ENCODE measurements at places on chromosomes 4 and X. TPM values are rescaled to one million over a fixed set of nuclear protein-coding genes. Genes with fewer than 3 reads are reported as not detected.

DNA sequence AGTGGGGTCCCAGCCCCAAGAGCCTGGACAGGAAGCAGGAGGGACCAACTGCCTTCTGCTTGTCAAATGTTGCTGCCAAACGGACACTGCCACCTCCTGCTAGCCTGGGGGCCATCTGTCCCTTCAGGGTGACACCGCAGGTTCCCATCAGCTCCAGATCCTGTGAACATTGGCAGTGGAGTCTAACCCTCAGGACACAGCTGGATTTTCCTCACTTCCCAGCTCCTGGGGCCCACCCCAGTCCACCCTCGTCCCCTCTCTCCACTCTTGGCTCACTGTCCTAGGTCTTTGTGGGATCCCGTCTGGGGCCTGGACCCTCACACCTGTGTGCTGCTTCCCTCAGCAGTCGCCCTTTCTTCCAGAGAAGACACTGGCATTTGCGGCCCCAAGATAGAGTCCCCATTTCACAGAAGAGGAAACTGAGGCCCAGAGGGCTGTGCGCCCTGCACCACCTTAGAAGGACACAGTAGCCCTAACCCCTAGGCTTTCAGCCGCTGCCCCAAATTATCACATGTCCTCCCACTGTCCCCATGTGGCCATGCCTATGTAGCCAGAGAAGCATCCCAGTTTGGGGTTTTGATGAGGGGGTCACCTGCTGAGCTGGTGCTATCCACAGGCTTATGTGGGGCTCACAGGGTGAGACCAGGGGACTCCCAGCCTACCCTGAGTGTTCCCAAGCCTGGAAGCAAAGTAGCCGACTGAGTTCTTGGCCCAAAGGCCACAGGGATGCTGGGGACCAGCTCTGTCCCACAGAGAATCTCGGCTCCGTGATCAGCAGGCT, 20.1 kb downstream of the PPP2R2C start:
- no peaks in the 10 kb centered on the region for H3K27me3 ChIP-seq
- DNase-seq = no peak
- H3K27ac ChIP-seq = no peak overlapping the region
- no peak overlapping the region for H3K4me3 ChIP-seq

- no peaks in the 10 kb centered on the region for H3K4me1 ChIP-seq
- H3K36me3 ChIP-seq = no peaks in the 10 kb centered on the region
- H3K27ac ChIP-seq = no peak overlapping the region
Measured at GRCh38 chrX:21153503-21153902, 220.7 kb upstream of the CNKSR2 start.

GRCh38 chrX:66635360-66635759, 3.5 kb downstream of the EDA2R start:
- no peaks in the 10 kb centered on the region for H3K27me3 ChIP-seq
- no peak overlapping the region for H3K4me3 ChIP-seq
- no peak overlapping the region for H3K27ac ChIP-seq
- peak; percentile 6 for DNase-seq
- no peaks in the 10 kb centered on the region for H3K36me3 ChIP-seq

DNA sequence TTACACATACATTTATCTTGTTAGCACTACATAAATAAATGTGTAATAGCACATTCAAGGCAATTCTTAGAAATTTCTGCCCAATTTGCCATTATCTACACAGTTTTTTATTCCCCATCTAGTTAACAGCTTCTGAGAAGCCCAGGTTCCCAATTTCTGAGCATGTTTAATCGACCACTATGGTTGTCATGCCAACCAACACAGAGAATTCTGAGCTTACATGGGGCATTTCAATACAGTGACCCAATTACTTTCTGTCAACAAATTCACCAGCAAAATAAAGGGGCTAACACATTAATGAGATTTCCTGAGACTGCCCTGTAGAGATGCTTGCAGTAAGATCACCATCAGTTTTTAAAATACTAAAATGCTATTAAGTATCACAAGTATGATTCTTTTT, 22.0 kb downstream of the GPM6A start:
- H3K27me3 ChIP-seq = no peaks in the 10 kb centered on the region
- no peaks in the 10 kb centered on the region for H3K4me1 ChIP-seq
- no peak overlapping the region for H3K27ac ChIP-seq
- H3K4me3 ChIP-seq = no peak overlapping the region

- H3K27ac ChIP-seq = no peak overlapping the region
- no peaks in the 10 kb centered on the region for H3K4me1 ChIP-seq
- no peak for DNase-seq
- no peaks in the 10 kb centered on the region for H3K36me3 ChIP-seq
Measured at GRCh38 chr4:108700081-108700757, 49.8 kb downstream of the OSTC start.

DNA sequence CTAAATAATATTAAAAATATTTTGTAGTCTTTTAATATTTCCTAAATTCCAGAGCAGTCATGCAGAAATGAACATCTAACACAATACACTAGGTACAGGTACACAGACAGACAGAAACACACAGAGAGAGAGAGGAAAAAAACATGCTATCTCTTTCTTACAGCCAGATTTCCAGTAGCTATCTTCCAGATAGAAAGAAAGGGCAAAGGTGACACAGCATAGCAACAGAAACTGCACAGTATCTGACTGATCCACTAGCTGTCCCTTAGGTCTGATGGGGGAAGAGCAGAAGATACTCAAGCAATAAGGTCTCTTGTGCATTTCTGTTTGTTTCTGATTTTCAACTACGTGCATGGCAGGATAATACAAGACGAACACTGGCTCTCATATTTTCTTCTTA, 7.8 kb downstream of the FBXW7 start:
- H3K4me3 ChIP-seq = no peak overlapping the region
- H3K4me1 ChIP-seq = peaks cover 18% of the 10 kb centered on the region

DNA sequence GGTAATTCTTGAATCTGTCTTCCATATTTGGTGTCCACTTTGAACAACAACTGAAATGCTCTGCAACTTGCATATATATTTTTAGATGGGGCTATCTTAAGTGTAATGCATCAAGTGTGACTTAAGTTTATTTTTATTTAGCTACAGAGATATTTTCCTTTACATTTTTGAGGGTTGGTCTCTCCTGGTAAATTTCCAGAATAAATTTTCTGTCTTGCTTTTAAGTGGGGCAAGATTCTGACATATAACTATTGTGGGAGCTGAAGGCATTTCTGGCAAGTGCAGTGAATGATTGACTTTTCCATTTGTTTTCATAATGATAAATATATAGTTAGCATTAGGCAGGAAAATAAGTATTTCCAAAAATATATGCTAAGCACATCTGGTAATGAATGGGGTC, 18.8 kb downstream of the UNC5C start:
- no peaks in the 10 kb centered on the region for H3K27me3 ChIP-seq
- no peak overlapping the region for H3K4me3 ChIP-seq
- no peaks in the 10 kb centered on the region for H3K36me3 ChIP-seq
- H3K4me1 ChIP-seq = no peaks in the 10 kb centered on the region
- no peak overlapping the region for H3K27ac ChIP-seq
- DNase-seq = no peak

DNA sequence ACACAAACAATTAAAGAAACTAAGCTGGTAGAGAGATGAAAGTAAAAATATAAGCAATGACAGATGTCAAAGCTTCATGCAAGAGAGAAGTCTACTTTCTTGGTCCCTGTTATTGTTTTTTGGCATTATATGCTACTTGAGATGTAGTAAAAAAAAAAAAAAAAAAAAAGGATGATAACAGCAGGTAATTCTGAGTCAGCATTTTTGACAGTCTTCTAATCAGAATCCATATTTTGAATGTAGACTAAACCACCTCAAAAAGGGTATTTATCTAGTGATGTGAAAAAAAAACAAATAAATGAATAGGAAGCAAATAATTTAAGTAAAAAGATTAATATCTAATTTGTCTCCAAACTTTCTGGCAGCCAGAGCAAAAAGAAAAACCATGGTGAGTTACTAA, 422.2 kb upstream of the CPEB2 start:
- H3K4me1 ChIP-seq = no peaks in the 10 kb centered on the region
- H3K36me3 ChIP-seq = no peaks in the 10 kb centered on the region
- no peaks in the 10 kb centered on the region for H3K27me3 ChIP-seq

DNA sequence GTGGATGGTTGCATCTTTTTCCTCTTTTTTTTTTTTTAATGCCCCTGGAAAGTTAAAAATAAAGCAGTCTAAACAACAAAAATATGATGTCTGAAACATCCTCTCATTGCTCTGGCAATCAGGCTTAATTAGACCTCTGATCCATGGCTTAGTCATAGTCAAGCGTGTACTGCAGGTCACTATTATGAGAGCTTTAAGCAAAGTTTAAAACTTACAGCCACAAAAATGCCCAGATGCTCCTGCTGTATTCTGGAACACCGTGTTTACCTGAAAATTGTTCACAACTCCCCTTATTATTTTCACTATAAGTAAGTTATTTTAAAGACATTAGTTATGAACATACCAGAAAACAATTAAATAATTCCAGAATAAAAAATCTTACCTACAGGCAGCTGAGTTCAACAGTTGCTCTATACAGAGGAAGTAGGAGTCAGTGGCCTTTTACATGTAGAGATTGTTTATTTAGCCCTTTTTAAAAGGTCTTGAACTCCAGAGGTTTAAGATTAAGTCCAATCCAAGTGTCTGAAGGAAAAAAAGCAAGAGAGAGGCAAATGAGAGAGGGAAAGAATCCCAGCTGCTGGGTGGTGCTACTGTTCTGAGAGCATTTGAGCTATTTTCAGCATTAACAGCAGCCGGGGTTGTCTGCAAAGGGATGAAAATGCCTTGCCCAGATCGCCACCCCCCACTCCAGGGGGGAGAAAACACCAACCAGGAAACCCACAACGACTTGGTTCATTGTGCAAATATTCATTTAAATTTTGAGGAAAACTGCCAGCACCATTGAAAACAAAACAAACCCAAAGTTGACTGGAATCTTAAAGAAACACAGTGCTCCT, 36.9 kb downstream of the SORBS2 start:
- peak; percentile 92 for DNase-seq
- peaks cover 46% of the 10 kb centered on the region for H3K4me1 ChIP-seq

- H3K27ac ChIP-seq = no peak overlapping the region
- DNase-seq = no peak
- H3K4me3 ChIP-seq = no peak overlapping the region
- H3K4me1 ChIP-seq = no peaks in the 10 kb centered on the region
- no peaks in the 10 kb centered on the region for H3K27me3 ChIP-seq
Measured at GRCh38 chr4:14309431-14309830, 681.9 kb upstream of the BOD1L1 start.

GRCh38 chr4:72208421-72209075, 176.7 kb downstream of the NPFFR2 start:
- H3K36me3 ChIP-seq = no peaks in the 10 kb centered on the region
- H3K4me1 ChIP-seq = no peaks in the 10 kb centered on the region
- no peaks in the 10 kb centered on the region for H3K27me3 ChIP-seq
- no peak overlapping the region for H3K27ac ChIP-seq

- H3K4me1 ChIP-seq = no peaks in the 10 kb centered on the region
- H3K27me3 ChIP-seq = no peaks in the 10 kb centered on the region
- H3K36me3 ChIP-seq = no peaks in the 10 kb centered on the region
- H3K27ac ChIP-seq = no peak overlapping the region
- H3K4me3 ChIP-seq = no peak overlapping the region
- DNase-seq = peak; percentile 63
Measured at GRCh38 chrX:10597871-10598270, 22.5 kb downstream of the MID1 start.

DNA sequence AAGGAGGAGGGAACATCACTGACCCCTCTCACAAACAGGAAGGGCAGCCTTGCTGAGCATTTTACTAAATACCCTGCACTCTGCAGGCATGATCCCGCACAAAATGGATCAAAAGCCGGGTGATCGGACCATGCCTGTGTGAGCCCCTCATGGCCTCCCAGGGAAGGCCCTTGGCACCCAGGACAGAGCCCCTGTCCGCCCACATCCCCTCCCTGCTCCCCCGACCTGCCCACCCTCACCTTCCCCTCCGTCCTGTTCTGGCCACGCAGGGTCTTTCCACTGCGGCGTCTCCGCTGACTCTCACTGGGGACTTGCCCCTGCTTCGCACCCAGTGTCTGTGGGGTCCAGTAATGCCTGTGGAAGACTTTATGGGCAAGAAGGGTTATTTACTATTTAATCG, 105.0 kb downstream of the HMX1 start:
- DNase-seq = no peak
- H3K27ac ChIP-seq = no peak overlapping the region
- no peaks in the 10 kb centered on the region for H3K4me1 ChIP-seq
- H3K27me3 ChIP-seq = no peaks in the 10 kb centered on the region
- H3K36me3 ChIP-seq = no peaks in the 10 kb centered on the region

GRCh38 chr4:186820391-186820891, 96.8 kb upstream of the FAT1 start:
- peak; percentile 68 for DNase-seq
- peaks cover 2% of the 10 kb centered on the region for H3K4me1 ChIP-seq
- no peak overlapping the region for H3K27ac ChIP-seq
- no peaks in the 10 kb centered on the region for H3K36me3 ChIP-seq

GRCh38 chr4:8534611-8535010, 45.6 kb upstream of the GPR78 start:
- no peaks in the 10 kb centered on the region for H3K4me1 ChIP-seq
- no peaks in the 10 kb centered on the region for H3K27me3 ChIP-seq
- H3K27ac ChIP-seq = no peak overlapping the region
- H3K36me3 ChIP-seq = no peaks in the 10 kb centered on the region
- DNase-seq = peak; percentile 50

GRCh38 chrX:19956923-19957322, 33.9 kb downstream of the BCLAF3 start:
- H3K27me3 ChIP-seq = no peaks in the 10 kb centered on the region
- H3K27ac ChIP-seq = no peak overlapping the region
- DNase-seq = no peak
- H3K4me1 ChIP-seq = peaks cover 2% of the 10 kb centered on the region
- H3K4me3 ChIP-seq = no peak overlapping the region
- no peaks in the 10 kb centered on the region for H3K36me3 ChIP-seq

DNA sequence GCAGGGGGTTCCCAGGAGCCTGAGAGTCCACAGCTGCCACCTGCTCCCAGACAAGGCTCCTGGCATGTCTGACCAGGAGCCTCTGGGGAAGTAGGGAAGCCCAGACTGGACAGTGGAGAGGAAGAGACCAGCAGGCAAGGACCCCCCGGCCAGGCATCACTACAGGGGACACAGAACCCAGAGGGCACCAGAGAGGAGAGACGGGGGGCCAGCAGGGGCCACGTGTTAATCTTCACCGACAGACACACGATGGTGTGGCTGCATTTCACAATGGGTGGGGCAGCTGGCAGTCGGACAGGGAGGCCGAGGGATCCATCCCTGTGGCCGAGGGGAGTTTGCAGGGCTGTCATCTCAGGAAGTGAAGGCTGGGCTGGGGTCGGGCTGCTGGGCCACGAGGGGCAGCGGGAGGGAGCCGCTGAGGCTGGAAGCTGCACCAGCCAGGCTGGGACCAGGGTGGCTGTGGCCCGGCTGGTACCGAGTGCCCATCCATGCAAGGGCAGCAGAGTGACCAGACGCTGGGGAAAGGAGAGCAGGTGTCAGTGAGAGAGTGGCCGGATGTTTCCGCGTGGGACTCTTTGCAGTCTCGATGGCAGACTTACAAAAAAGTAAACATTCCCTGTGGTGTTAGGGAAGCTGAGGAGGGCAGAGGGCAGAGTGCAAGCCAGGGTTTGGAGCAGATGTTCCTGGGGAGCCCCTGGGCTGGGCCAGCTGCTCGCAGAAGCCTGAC, 4.7 kb downstream of the PDE6B start:
- no peaks in the 10 kb centered on the region for H3K36me3 ChIP-seq
- DNase-seq = no peak
- no peaks in the 10 kb centered on the region for H3K27me3 ChIP-seq

Gene TMPRSS11B
- total RNA-seq = not detected

Gene RAB28
- 13.2 TPM for total RNA-seq

Gene CT83
- not detected for total RNA-seq

Gene LRP2BP
- 0.32 TPM for total RNA-seq

Gene DYNLT3
- 22.8 TPM for total RNA-seq

Gene SSX1
- not detected for total RNA-seq

Gene RPA4
- 2.1 TPM for total RNA-seq

Gene ANKRD50
- 68.9 TPM for total RNA-seq

All from endothelial cell of umbilical vein (primary cell).